ENCODE measurements at places on chromosomes 16 and 17.

GRCh38 chr16:85677383-85677967 lies 11.3 kb downstream of the GINS2 start:
- DNase-seq, result no peak

DNA sequence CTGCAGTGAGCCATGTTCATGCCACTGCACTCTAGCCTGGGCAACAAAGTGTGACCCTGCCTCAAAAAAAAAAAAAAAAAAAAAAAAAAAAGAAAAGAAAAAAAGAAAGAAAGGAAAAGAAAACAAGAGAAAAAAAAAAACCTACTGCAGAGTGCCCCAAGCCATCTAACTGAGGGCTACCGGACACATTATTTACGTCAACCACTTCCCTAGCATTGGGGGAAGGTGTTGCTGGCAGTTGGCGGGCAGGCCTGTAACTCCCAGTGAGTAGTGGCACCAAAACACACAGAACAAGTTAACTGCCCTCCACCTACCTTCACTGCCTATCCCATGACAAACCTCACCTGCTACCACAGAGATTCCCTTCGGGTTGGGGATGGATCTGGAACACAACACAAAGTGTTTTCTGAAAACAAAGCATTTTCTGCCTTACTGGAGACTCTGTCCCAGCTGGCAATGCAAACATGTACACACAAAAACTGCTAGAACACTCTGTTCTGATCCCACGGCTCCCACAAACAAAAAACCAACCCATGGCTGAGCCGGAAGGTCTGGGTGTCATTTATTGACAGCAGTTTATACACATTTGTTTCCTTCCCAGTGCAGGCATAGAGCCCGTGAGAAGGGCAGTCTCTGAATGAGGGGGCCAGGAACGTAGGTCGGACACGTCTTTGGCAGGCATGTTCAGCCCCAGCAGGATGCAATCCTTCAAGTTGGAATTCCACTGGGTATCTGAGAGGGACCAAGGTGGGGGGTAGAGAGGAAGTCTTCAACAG lies 11.0 kb downstream of the PHB1 start:
- DNase-seq, result no peak

- DNase-seq, result no peak
Observed at GRCh38 chr17:80191865-80192661, 22.2 kb downstream of the CARD14 start.

DNA sequence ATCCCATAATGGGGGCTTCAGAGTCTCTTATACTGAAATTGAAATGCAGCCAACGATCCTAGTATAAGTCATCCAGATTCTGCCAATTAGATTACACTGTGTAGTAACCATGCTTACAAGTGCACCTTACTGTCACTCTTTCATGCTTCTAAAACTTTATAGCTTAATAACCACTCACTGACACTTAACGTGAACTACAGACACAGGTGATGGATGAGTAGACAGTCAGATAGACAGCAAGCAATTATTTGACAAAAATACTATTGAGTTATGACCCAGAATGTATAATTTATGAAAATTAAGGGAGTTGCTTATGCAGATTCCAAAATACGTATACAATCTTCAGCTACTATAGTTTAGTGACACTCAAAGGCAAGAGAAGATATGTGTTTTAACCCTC lies 6.3 kb downstream of the CDH8 start:
- no peak for DNase-seq

DNA sequence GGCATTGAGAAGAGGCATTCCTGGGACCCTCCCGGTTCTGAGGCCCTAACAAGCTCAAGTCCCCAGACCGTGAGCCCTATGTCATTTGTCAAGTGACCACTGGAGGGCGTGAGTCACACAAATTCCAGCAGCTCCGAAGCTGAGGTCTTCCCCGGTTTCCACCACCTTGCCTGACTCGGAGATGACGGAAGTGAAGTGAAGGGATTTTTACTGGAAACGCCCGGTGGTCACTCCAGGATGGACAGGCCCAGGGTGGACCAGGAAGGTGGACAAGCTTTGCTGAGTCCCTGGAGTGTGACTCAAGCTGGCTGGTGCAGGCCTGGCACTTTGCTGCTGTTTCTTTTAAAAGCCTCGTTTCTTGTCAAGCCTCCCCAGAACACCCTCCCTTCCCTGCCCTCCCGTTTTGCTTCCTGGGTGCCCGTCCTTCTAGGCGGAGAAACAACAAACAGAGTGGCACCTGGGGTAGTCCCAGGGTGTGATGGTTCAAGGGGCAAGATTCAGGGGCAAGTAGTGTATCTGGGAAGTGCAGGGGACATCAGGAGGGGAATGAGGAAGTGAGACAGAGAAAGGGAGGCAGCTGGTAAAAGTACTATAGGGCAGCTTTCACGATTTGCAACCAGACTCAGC lies 5.3 kb upstream of the NOS2 start:
- peak; percentile 59 for DNase-seq

DNA sequence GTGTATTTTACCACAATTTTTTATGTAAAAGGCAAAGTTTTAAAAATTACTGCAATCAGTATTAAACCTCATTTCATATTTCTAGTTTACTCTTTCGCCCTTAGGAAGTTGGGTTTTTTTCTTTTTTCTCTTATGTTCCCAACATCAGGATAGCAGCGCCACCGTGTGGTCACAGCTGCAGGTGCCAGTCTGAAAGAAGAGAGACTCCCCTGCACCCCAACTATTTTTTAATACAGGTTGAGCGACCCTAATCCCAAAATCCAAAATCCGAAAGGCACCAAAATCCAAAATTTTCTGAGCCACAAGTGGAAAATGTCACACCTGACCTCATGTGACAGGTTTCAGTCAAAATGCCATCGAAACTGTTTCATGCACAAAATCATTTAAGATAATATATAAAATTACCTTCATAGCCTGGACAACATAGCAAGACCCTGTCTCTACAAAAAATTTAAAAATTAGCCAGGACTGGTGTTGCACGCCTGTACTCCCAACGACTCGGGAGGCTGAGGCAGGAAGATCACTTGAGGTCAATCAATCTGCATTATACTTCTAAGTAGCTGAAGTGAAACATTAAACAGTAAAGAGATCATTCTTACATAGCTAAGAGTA lies 21.8 kb upstream of the ASGR2 start:
- peak; percentile 71 for DNase-seq

DNA sequence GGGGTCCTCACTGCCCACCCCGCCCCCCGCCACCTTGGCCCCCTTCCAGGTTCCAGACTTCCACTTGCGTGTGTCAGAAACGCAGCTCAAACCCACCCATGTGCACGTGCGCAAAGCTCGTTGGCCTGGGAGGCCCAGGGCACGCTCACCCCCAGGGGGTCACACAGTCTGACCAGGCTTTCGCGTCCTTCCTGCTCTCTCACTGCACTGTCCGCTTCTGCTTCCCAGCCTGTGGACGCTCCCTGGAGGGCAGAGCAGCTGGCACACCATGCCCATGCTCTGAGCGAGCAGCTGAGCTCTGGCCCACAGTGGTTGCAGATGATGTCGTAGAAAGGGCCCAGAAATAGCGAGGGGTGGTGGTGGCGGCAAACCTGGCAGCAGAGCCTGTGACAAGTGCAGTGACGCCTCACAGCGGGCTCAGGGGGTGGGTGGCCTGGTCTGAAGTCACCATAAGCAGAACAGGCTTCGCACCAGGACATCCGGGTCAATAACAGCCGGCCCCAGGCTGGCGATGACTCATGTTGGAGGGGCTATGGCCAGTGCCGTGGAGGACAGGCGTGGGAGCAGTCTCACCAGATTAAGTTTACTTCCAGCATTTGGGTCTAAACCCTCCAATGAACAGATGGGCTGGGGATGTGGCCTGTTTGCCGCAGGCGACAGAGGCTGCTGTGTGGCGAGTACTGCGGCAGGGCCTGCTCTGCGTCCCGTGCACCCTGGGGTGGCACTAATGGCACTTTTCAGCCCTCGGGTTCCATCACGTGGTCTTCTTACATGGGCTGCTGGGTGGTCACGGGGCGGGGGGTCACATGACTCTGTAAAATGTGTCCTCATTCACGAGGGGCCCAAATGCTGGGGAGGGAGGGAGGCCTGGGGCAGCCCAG lies 49.0 kb downstream of the NT5M start:
- no peak for DNase-seq

DNA sequence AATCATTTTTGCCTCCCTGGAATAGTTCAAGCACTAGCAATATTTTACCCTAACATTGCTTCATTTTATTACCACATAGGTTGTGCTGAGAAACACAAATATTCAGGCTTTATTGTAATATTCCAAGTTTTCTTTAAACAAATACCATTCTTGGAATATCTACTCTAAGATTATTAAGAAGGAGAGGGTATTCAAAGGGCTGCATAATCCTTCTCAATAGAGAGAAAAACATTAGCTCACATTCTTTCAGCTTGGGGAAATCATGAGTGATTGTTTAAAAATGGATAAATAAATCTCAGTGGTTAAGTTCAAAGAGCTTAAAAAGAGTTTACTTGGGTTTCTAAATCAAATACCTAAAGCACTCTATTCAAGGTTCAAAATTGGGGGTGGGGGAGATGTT lies 111.9 kb upstream of the CORO6 start:
- DNase-seq, result no peak
